ENCODE measurements at places on chromosomes 2 and 18.

GRCh38 chr2:179376881-179377280 lies 112.2 kb upstream of the SESTD1 start:
- no peak for DNase-seq

DNA sequence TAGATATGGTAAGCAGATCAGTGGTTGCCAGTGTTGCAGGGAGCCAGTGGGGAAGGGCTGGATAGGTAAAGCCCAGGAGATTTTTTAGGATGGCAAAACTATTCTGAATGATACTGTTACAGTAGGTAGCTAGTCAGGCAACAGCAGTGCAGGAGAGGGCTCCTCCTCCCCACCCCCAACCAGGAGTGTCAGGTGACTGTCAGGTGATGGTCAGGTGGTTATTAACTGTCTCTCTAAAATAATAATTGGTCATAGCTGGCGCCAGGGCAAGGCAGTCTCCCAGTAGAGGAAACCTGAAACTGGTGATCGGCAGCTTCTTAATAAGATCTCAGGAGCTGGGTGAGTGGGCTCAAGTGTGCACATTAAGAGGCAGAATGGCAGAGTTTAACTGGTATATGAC lies 201.6 kb upstream of the PARD3B start:
- no peak for DNase-seq

DNA sequence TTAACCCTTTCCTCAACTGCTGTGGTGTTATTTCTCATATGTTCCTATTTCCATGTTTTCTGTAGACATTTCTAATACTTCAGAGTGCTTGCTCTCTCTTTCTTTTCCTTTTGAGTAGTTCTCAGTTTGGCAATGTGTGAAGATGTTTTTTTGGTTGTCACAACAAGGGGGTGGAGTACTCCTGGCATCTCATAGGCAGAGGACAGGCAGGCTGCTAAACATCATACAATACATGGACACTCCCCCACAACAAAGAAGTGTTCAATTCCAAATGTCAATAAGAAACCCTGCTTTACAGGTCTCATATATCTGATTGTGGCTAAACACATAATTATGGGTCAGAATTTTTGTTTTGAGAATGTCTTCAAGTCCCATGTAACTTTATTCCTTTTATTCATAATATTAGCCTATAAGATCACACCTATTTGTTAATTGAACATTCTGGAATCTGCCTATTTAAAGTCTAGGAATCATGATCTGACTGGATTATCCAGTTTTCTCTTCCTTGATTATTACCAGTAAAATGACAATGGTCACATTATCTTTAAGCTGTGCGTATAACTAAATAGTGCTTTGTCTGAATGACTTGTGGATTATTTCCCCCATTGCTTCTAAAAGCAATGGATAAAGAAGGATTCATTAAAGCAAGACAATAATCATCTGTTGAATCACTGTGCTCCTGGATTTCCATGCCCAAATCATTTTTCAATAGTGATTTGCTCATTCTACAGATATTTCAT lies 46.8 kb upstream of the ITPRID2 start:
- DNase-seq = no peak

DNA sequence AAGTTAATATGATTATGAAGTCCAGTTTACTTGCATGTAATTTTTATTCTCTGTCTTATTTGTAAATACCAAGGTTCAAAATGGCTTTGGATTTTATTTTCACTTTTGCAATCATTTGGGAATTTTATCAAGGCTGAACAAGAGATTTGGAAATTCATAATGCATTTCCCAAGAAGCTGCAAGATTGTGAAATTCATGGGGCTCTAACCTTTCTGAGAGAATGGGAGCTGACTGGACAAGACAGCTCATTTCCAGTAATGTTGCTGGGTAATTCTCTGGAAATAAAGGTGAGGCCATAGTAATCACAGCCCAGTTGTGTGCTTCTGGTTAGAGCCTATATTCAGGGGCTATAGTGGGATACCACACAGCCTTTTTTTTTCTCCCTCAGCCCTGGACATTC lies 21.5 kb upstream of the NABP1 start:
- no peak for DNase-seq

- DNase-seq = no peak
These were observed 2.3 kb upstream of the GLI2 start for GRCh38 chr2:120733238-120733932.

DNA sequence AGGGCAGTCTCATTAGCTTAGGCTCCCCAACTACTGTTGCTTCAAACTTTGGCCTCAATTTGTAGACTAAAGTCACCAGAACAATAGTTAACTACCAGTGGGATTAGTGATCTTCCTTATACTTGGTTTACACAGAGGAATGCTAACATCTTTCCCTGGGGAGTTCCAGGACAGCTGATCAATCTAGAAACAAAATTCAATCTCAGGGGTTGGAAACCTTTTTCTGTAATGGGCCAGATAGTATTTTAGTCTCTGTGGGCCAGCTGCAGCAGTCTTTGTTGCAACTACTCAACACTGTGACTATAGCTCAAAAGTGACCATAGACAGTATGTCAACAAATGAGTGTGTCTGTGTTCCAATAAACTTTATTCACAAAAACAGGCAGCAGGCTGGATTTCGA lies 85.7 kb downstream of the METTL8 start:
- no peak for DNase-seq

DNA sequence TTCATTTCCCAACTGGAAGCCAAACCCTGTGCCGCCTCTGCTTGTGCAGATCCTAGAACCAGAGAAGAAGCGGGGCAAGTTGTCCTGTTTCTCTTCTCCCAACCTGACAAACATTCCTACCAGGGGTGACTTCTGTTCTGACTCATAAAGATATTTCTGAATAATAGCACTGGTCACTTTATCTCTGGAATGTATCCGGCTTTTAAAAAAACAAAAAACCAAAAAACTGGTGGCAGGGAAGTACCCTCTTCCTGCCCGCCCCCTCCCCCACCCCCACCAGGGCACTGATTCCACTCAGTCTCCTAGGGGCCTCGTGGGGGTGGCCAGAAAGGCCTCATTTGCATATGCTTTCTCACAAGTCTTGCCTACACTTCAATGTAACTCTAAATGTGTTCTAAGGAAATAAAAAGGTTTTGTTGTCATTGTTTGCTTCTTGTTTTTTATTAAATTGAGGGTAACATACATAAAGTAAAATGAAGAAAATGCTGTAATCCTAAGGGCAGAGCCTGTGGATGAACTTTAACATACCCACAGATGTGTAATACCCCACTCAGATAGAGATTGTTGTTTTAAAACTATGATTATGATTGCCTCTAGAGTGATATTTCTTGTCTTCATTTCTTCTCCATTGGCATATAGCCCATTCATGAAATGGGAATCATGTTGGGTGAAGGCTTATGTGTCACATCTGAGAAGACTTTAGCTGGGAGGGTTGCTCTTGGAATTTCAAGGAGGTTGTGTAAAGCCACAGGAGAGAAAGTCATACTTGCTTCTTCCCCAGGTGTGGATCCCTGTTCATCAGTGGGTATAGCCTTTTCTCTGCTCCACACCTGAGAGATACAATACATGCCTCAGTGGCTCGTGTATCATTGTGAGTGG lies 5.3 kb upstream of the FOSL2 start:
- DNase-seq = no peak

DNA sequence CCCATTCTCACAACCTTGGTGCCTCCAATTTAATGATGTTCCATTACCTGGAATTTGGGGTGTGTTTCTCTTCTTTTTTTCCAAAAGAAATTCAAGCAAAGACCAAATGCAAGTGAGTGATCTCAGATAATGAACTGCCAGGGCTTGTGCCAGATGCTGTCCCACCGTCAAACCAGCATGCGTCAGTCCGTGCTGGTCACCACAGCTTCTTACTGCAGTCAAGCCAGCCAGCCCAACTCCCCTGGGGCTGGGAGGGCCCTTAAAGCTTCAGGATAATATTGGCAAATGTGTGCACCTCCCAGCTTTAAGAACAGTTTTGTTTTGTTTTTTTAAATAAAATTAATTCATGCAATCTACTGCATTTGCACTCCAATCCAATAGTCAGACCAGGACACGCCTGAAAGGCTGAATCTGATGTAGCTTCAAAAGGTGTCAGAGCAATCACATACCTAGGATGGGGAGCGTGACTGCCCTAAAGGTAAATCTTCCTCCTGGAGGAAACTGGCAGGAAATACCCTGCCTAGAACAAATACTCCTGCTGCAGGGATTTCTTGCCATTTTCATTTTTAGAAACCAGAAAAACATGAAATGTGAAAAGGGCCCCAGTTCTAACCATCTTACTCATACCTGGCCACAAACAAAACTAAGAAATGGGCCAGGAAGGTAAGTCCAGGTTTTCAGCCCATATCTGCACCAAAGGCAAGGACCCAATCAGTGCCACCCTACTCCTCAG lies 26.8 kb upstream of the SP3 start:
- no peak for DNase-seq

All from GDM1 (cell line).